ENCODE measurements at places on chromosomes 1 and 21.
A peak's percentile ranks its signal among the peaks of the same experiment; 100 is the strongest.

DNA sequence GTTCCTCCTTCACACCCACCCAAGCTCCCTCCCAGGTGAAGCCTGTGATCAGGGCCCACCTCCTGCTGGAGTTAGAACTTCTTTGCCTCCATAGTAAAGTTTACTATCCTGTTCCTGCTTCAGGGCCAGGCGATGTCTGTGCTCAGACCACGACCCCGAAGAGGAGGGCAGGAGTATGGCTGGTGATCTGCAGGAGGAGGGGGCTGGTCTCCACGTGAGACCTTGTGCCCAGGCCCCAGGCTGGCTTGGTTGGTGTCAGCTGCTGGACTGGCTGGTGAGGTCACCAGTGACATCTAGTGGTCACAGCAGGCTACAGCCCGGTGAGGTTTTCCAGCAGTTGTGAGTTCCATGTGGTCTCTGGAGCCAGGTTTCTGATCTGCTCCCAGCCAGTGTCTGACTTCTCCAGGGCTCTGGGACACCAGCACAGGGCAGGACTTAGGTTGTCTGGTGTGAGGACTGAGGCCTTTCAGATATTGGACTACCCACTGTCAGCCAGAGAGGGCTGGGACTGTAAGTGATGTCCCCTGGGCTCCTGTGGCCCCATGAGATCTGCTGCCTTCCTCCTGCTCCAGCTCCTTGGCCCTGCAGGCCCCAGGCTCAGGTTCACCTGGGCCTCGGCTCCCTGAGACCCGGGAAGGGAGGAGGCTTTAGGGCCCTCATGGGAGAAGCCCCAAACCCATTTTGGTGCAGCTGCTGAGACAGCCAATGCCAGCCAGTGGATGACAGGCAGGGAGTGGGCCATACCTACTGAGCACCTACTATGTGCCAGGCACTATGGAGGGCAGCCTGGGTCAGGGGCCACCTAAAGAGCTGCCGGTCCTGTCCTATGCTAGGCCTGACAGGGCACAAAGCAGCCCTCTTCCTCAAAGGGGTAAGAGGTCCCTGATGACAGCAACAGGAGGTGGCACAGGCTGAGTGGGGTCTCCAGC is 6.0 kb upstream of the UBL4B start:
- peak; percentile 87 for DNase-seq

GRCh38 chr1:168081373-168082007 is 55.2 kb downstream of the GPR161 start:
- DNase-seq, result peak; percentile 10

DNA sequence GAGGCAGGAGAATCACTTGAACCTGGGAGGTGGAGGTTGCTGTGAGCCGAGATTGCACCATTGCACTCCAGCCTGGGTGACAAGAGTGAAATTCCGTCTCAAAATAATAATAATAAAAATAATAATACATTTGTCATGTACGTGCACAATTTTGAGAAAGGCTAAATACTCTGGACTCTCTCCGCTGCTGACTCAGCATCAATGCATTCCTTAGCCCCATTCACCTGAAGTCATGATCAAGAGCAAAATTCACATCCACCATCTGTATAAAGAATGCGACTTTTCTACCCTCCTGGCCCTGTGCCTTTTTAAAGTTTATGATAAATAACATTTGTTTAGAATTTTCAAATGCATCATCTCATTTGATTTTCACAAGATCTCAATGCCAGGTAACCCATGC is 35.5 kb upstream of the MAP1LC3C start:
- no peak for DNase-seq

GRCh38 chr1:201285846-201286245 is 2.5 kb downstream of the PKP1 start:
- DNase-seq, result no peak

DNA sequence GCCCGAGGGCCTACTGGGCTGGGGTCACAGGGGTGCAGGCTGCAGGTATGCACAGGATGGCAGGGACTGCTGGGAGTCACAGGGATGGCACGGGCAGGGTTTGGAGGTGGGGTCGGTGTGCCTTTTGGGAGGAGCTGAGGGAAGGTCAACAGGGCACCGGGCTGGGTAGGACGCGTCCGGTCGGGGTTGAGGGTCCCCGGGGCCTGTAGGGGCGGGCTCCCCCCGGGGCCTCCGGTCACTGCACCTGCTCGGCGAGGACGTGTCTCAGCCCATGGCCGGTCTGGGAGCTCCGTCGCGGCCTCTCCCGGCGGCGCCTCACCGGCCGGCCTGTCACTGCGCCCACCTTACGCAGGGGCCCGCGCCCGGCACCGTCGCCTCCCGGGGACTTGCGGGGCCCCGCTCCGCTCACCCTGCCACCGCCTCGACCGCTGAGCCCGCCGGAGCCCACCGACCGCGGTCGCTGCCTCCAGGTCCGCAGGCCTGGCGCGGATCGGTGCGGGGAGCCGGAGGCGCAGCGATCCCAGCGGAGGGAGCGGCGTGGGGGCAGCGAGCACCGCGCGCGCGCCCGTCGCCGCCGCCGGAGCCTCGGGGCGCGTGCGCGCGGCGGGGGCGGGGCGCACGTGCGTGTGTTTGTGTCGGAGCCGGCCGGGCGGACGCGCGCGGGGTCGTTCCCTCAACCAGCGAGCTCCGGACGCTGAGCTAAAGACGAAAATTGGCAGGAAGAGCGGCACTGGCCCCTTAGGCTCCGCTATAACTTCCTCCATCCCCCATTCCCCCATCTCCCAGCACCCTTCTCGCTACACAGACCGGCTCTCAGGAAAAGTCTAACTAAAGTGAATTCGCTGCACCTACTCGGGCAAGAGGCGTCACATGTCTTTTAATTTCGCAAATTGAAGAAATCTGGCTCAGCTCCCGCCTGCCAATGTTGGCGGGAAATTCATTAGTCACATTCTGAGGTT is at the start of gene AMIGO1:
AMIGO1 (minus strand) TSS at position 552 of the 959 bp plus-strand sequence. CDS start 815 bp downstream, outside the sequence.
- peak; percentile 75 for DNase-seq

- no peak for DNase-seq
These were observed 274.8 kb upstream of the AJAP1 start for GRCh38 chr1:4379451-4380175.

GRCh38 chr1:233443040-233443760 is 115.7 kb downstream of the MAP3K21 start:
- DNase-seq, result no peak

- DNase-seq, result no peak
These were observed 79.5 kb downstream of the NR5A2 start for GRCh38 chr1:200107004-200107470.

DNA sequence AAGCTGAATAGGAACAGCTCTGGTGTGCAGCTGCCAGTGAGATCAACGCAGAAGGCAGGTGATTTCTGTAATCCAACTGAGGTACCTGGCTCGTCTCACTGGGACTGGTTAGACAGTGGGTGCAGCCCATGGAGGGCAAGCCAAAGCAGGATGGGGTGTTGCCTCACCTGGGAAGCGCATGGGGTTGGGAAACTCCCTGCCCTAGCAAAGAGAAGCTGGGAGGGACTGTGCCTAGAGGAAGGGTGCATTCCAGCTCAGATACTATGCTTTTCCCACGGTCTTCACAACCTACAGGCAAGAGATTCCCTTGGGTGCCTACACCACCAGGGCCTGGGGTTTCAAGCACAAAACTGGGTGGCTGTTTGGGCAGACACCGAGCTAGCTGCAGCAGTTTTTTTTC is 183.2 kb downstream of the DNM3 start:
- no peak for DNase-seq

DNA sequence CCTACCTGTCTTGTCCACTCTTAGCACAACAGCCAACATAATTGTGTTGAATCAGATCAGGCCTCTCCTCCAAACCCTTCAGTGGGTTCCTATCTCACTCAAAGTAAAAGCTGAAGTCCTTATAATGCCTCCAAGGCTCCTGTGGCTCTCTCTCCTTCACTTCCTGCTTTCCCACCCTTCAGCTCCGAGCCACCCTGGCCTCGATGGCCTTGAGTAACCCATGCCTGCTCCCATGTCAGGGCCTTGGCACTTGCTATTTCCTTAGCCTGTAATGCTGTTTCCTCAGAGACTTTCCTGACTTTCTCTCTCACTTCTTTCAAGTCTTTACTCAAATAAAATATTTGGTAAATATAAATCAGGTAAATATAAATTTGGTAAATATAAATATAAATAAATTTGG is 8.1 kb upstream of the PLEKHM2 start:
- no peak for DNase-seq

- DNase-seq, result no peak
These were observed 28.9 kb upstream of the BTG2 start for GRCh38 chr1:203276408-203276807.

GRCh38 chr21:38740090-38740489 is 65.6 kb upstream of the ETS2 start:
- no peak for DNase-seq

- DNase-seq, result no peak
These were observed 24.1 kb upstream of the ZNF436 start for GRCh38 chr1:23393706-23394105.

- no peak for DNase-seq
These were observed 100.5 kb downstream of the GLIS1 start for GRCh38 chr1:53638360-53639035.

DNA sequence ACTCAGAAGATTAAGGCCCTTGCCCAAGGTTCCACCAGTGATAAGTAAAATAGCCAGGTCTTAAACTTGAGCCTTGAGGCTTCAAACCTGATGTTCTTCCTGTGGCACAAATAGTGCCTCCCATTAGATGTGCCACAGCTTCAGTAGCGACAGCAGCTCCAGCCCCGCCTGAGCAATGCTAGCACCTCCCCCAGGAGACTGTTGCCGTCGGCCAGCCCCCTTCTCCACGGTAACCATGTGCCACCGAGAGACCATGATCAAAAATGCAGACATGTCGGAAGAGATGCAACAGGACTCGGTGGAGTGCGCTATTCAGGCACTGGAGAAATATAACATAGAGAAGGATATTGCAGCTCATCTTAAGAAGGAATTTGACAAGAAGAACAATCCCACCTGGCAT is 32.2 kb downstream of the KLHDC7A start:
- DNase-seq, result no peak

GRCh38 chr1:115978292-115978941 is 2.1 kb downstream of the SLC22A15 start:
- DNase-seq, result no peak

DNA sequence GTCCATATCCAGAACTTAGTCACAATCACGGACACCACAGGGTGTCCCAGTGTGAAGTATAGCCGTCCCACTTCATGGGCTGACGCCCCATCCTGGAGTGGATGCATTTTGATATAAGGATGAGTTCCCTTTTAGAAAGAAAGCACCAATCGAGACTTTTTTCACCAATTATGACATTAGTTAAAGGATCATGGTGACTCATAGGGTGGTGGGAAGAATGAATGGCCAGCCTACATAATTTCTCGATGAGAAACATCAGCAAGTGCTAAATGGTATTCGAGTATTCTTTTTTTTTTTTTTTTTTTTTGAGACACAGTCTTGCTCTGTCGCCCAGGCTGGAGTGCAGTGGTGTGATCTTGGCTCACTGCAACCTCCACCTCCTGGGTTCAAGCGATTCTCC is 38.5 kb upstream of the USP1 start:
- no peak for DNase-seq

- DNase-seq, result no peak
These were observed 79.4 kb upstream of the RHOU start for GRCh38 chr1:228655796-228656394.

- peak; percentile 20 for DNase-seq
These were observed 269.2 kb upstream of the RGS18 start for GRCh38 chr1:191888996-191889622.

GRCh38 chr1:55645270-55645669 is 430.1 kb upstream of the USP24 start:
- no peak for DNase-seq

Data from K562 (cell line).